ENCODE measurements at places on chromosomes 4 and X. TPM values are rescaled to one million over a fixed set of nuclear protein-coding genes. Genes with fewer than 3 reads are reported as not detected.
A peak's percentile ranks its signal among the peaks of the same experiment; 100 is the strongest.

PDCL2 gene
- not detected for total RNA-seq

PPP1R2C gene
- not detected for total RNA-seq

PRRG1 gene
- 0.16 TPM for total RNA-seq

LRIT3 gene
- total RNA-seq, result 0.12 TPM

TMEM131L gene
- 115 TPM for total RNA-seq

RPS6KA6 gene
- total RNA-seq, result 0.13 TPM

TMEM156 gene
- 23.1 TPM for total RNA-seq

SPIN2A gene
- total RNA-seq, result 1.9 TPM

DNA sequence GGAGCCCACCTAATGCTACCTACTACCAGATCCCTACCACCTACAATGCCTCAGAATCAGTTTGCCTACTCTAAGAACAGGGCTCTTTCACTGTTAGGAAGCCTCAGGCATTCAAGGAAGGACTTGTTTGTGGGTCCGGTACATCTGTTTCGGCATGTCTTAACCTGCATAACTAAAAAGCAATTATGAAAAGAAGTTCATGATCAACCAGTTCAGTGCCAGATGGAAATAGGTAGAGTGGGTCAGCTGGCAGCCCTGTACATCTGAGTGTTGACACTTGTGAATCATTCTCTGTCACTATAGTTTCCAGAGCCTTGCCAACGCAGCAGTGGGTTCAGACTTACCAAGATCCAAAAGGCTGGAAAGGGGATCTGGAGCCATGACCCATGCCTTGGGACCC is 3.3 kb downstream of the TMEM185A start:
- DNase-seq, result no peak
- no peaks in the 10 kb centered on the region for H3K27me3 ChIP-seq
- H3K4me3 ChIP-seq, result no peak overlapping the region
- no peaks in the 10 kb centered on the region for H3K36me3 ChIP-seq

DNA sequence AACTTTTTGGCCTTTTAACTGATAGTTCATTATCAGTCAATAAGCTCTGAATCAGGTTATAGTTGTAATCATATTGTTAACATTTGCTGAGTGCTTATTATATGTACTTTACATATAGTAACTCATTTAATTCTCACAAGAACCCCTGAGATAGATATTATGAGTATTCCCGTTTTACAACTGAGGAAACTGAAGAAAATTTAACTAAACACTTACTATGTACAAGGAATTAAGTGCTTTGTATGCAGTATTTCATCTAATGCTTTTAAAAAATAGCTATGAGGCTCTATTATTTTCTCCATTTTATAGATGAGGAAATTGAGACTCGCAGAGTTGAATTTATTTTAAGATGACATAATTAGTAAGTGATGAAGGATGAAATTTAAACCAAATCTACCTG is 27.7 kb upstream of the FGF2 start:
- no peaks in the 10 kb centered on the region for H3K36me3 ChIP-seq
- H3K27me3 ChIP-seq, result no peaks in the 10 kb centered on the region
- DNase-seq, result no peak
- no peak overlapping the region for H3K27ac ChIP-seq
- no peaks in the 10 kb centered on the region for H3K4me1 ChIP-seq

GRCh38 chrX:57156397-57157049 is 19.3 kb upstream of the SPIN2A start:
- H3K27me3 ChIP-seq, result no peaks in the 10 kb centered on the region
- no peaks in the 10 kb centered on the region for H3K36me3 ChIP-seq
- H3K4me3 ChIP-seq, result no peak overlapping the region
- no peak overlapping the region for H3K27ac ChIP-seq
- no peaks in the 10 kb centered on the region for H3K4me1 ChIP-seq

- no peak overlapping the region for H3K27ac ChIP-seq
- no peak overlapping the region for H3K4me3 ChIP-seq
- H3K27me3 ChIP-seq, result peaks cover 2% of the 10 kb centered on the region
- H3K36me3 ChIP-seq, result no peaks in the 10 kb centered on the region
These were observed 73.9 kb downstream of the SLC2A9 start for GRCh38 chr4:9947168-9948062.

- no peak overlapping the region for H3K4me3 ChIP-seq
- H3K4me1 ChIP-seq, result no peaks in the 10 kb centered on the region
- H3K27ac ChIP-seq, result no peak overlapping the region
- no peaks in the 10 kb centered on the region for H3K36me3 ChIP-seq
- DNase-seq, result no peak
- H3K27me3 ChIP-seq, result peaks cover 7% of the 10 kb centered on the region
These were observed 59.2 kb downstream of the SHROOM3 start for GRCh38 chr4:76494243-76494642.

- no peak overlapping the region for H3K4me3 ChIP-seq
- H3K36me3 ChIP-seq, result no peaks in the 10 kb centered on the region
- no peak for DNase-seq
- no peaks in the 10 kb centered on the region for H3K4me1 ChIP-seq
- H3K27me3 ChIP-seq, result no peaks in the 10 kb centered on the region
These were observed 150.0 kb downstream of the PRKX start for GRCh38 chrX:3563451-3563850.

GRCh38 chr4:74237425-74237966 is 70.8 kb upstream of the EPGN start:
- no peak overlapping the region for H3K27ac ChIP-seq
- no peak for DNase-seq
- no peaks in the 10 kb centered on the region for H3K36me3 ChIP-seq
- no peaks in the 10 kb centered on the region for H3K4me1 ChIP-seq
- H3K27me3 ChIP-seq, result no peaks in the 10 kb centered on the region
- H3K4me3 ChIP-seq, result no peak overlapping the region

- no peaks in the 10 kb centered on the region for H3K36me3 ChIP-seq
- peak; percentile 26 for DNase-seq
- peak overlapping the region; percentile 88 for H3K4me3 ChIP-seq
- H3K27me3 ChIP-seq, result no peaks in the 10 kb centered on the region
These were observed 702 bp downstream of the TSPAN5 start for GRCh38 chr4:98657531-98658286.

DNA sequence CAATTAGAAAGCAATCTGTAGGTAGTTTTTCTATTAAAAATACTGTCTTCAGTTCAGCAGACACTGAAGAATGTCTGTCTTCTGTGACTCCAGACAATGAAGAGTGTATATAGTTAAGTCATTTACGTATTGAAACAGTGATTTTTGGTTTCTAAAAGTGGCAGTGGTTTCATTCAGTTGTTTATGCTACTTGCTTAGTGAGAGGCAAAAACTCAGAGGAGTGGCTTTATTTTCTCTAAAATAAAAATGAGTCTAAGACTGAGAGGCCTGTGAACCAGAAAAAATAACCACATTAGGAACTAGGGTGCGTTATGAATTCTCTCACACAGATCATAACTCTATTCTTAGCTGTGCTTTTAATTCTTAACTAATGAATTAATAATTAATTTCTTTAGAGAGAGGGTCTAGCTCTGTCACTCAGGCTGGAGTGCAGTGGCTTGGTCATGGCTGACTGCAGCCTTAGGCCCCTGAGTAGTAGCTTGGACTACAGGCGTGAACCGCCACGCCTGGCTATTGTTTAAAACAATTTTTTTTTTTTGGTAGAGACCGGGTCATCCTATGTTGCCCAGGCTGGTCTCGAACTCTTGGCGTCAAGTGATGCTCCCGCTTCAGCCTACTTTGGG is 31.4 kb downstream of the FREM3 start:
- H3K4me3 ChIP-seq, result no peak overlapping the region
- H3K27ac ChIP-seq, result no peak overlapping the region
- H3K4me1 ChIP-seq, result no peaks in the 10 kb centered on the region

GRCh38 chr4:3463556-3464348 is 646 bp downstream of the DOK7 start:
- peaks cover 6% of the 10 kb centered on the region for H3K4me1 ChIP-seq
- no peak for DNase-seq
- H3K36me3 ChIP-seq, result no peaks in the 10 kb centered on the region
- H3K4me3 ChIP-seq, result no peak overlapping the region
- H3K27me3 ChIP-seq, result peaks cover 50% of the 10 kb centered on the region

DNA sequence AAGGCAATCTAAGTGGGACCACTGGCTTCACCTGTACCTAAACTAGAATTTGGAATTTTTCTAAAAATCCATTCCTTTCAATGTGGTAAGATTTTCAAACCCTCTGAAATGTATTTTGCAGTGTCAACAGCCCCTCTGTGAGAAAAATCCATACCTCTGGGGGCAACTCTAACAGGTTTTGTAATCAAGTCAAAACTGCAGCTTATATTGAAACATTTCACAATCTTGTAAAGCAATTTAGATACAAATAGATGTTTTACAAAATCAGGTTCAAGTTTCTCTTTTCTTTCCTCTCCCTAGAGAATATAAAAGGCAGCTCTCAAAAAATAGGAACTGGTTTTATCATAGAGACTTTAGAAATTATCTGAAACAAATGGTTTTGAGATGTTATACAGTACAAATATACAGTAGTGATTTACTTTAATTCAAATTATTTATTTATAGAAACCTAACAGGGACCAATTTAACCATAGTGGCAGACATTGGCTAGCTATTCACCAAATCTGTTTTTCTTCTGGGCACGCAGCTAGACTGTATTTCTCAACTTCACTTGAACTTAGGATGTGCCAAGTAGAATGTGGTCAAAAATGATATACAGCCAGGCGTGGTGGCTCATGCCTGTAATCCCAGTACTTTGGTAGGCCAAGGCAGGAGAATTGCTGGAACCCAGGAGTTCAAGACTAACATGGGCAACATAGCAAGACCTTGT is 36.3 kb upstream of the SPINK2 start:
- no peak overlapping the region for H3K27ac ChIP-seq
- no peaks in the 10 kb centered on the region for H3K27me3 ChIP-seq
- H3K4me3 ChIP-seq, result no peak overlapping the region
- no peaks in the 10 kb centered on the region for H3K4me1 ChIP-seq
- DNase-seq, result no peak
- no peaks in the 10 kb centered on the region for H3K36me3 ChIP-seq

GRCh38 chr4:38565271-38566199 is 98.5 kb upstream of the KLF3 start:
- no peak for DNase-seq
- no peaks in the 10 kb centered on the region for H3K4me1 ChIP-seq
- H3K4me3 ChIP-seq, result no peak overlapping the region
- H3K27ac ChIP-seq, result no peak overlapping the region

GRCh38 chrX:109774136-109774535 is 41.1 kb upstream of the ACSL4 start:
- DNase-seq, result no peak
- H3K4me3 ChIP-seq, result no peak overlapping the region
- H3K4me1 ChIP-seq, result no peaks in the 10 kb centered on the region
- no peak overlapping the region for H3K27ac ChIP-seq

- no peak for DNase-seq
- H3K27me3 ChIP-seq, result no peaks in the 10 kb centered on the region
- no peak overlapping the region for H3K27ac ChIP-seq
- no peak overlapping the region for H3K4me3 ChIP-seq
These were observed 61.8 kb downstream of the HMGB2 start for GRCh38 chr4:173272314-173272713.

DNA sequence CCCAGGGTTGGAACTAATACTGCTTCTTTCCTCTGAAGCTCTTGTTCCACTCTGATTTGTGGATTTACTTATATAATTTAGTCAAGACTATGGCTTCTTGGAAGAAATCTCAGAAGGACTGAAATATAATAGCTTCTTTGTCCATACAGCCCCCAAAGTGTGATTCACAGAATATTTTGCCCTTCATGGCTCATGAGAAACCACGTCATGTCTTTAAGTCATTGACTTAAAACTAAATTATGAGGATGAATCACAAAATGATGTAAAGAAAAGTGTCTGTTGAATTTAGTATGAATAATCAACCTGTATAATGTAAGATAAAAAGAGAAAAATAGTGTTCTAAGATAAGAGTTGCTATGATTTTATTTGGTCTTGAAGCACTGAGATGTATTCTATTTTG is 43.3 kb upstream of the AGA start:
- H3K27me3 ChIP-seq, result no peaks in the 10 kb centered on the region
- DNase-seq, result no peak
- H3K27ac ChIP-seq, result no peak overlapping the region
- no peaks in the 10 kb centered on the region for H3K36me3 ChIP-seq

GRCh38 chrX:139113708-139114107 is 402.2 kb upstream of the FGF13 start:
- DNase-seq, result no peak
- H3K4me3 ChIP-seq, result no peak overlapping the region
- H3K4me1 ChIP-seq, result no peaks in the 10 kb centered on the region
- no peaks in the 10 kb centered on the region for H3K27me3 ChIP-seq
- no peak overlapping the region for H3K27ac ChIP-seq
- H3K36me3 ChIP-seq, result no peaks in the 10 kb centered on the region

DNA sequence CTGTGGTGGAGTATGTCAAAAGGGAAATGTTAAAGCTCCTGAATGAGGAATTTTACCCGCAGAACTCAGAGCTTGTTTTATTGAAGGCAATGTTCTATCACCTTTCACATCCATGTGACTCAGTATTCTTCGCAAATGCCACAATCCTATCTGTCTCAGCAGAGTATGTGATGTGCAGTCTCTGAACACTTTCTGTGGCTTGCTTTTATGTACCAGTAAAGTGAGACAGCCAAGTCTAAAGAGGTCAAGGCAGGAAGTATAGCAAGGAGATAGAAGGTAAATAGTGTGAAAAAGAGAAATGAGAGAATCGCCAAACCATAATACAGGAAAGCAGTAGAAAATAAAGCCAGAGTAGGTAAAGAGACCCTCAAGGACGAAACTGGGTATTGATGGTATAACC is 515.8 kb downstream of the RAB28 start:
- H3K4me1 ChIP-seq, result no peaks in the 10 kb centered on the region
- DNase-seq, result no peak
- H3K36me3 ChIP-seq, result no peaks in the 10 kb centered on the region
- H3K27me3 ChIP-seq, result no peaks in the 10 kb centered on the region
- no peak overlapping the region for H3K4me3 ChIP-seq

GRCh38 chr4:153169776-153170175 is 34.5 kb upstream of the TRIM2 start:
- H3K4me1 ChIP-seq, result no peaks in the 10 kb centered on the region
- no peaks in the 10 kb centered on the region for H3K36me3 ChIP-seq

GRCh38 chrX:40310016-40310415 is 212.3 kb upstream of the BCOR start:
- H3K4me3 ChIP-seq, result no peak overlapping the region
- no peaks in the 10 kb centered on the region for H3K4me1 ChIP-seq
- H3K27ac ChIP-seq, result no peak overlapping the region
- no peaks in the 10 kb centered on the region for H3K36me3 ChIP-seq
- DNase-seq, result no peak

DNA sequence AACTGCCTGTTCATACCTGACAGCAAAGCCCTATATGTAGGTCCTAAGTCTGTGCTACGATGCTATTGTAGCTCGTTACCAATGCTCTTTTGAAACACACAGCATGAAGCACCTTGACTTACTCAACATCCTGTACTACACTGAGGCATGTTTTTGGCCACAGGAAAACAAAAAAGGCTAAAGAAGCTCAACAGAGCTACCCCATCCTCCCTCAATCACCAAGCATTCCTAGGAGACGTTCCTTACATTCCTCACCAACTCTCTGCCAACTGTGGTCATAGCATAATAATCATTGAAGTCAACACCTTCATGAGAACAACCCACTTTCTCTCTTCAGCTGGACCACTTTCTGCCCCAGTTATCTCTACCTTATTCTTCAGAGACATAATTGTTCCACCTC is 73.7 kb upstream of the SLC25A43 start:
- DNase-seq, result no peak
- H3K4me1 ChIP-seq, result no peaks in the 10 kb centered on the region
- no peak overlapping the region for H3K27ac ChIP-seq
- H3K27me3 ChIP-seq, result no peaks in the 10 kb centered on the region
